ENCODE measurements at places on chromosomes 6 and 20.

GRCh38 chr20:16296931-16297330 lies 276.3 kb downstream of the KIF16B start:
- DNase-seq: no peak
- H3K27ac ChIP-seq: no peak overlapping the region
- H3K27me3 ChIP-seq: no peaks in the 10 kb centered on the region
- H3K4me3 ChIP-seq: no peak overlapping the region

- no peak overlapping the region for H3K4me3 ChIP-seq
- H3K27ac ChIP-seq: no peak overlapping the region
- H3K36me3 ChIP-seq: no peaks in the 10 kb centered on the region
- H3K4me1 ChIP-seq: no peaks in the 10 kb centered on the region
- H3K27me3 ChIP-seq: no peaks in the 10 kb centered on the region
Measured at GRCh38 chr6:51843456-51844056, 243.9 kb downstream of the PKHD1 start.

DNA sequence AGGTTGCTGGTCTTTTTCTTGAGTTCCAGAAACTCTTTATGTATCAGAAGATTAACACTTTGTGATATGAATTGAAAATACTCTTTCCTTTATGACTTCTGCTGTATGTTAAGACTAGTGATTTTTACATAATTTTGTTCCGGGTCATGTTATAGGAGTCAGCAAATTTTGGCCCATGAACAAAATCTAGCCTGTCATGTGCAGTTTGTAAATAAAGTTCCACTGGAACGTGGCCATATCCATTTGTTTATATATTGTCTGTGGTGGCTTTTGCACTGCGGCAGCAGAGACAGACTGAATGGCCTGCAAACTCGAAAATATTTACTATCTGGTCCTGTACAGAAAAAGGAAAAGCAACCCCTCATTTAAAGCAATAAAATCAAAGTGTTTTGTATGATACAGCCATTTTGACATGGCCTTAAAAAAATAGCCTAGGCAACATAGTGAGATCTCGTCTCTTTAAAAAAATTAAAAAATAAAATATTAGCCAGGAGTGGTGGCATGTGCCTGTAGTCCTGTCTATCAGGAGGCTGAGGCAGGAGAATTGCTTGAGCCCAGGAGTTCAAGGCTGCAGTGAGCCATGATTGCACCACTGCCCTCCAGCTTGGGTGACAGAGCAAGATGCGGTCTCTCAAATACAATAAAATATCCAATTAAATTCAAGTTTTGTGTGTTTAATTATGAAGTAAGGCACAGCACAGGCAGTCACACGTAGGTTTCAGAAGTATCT lies 36.9 kb downstream of the SNX9 start:
- no peaks in the 10 kb centered on the region for H3K27me3 ChIP-seq
- no peak overlapping the region for H3K4me3 ChIP-seq
- peaks cover 5% of the 10 kb centered on the region for H3K4me1 ChIP-seq
- no peak overlapping the region for H3K27ac ChIP-seq
- H3K36me3 ChIP-seq: peaks cover 22% of the 10 kb centered on the region

DNA sequence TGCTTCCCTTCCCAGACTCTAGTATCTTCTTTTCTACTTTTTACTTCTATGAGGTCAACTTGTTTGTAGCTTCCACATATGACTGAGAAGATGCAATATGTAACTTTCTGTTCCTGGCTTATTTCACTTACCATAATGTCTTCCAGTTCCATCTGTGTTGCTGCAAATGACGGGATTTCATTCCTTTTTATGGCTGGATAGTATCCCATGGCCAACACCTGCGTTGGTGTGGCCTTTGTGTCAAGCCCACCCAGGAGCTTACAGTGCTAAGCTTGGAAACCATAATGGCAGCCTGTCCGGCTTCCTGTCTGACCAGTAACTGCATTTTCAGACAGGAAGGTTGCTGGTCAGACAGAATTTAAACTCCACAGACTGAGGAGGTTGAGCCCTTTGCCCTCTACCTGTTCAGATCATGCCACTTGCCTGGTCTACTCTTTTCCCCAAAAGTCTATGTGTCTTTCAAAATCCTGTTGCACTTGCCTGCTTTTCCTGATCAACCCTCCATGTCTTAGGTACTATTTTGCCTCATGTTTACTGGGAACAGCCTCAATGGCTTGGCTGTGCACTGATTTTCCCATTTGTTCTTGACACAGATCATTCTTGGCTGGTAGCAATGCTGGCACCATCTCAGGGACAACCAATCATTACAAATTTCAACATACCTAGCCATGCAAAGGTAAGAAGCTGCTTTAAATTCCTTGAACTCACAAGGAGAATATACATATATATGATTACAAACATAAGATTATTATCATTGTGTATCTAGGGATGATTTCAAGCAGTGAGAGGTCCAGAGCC lies 114.3 kb upstream of the PLEKHG1 start:
- DNase-seq: no peak
- no peak overlapping the region for H3K27ac ChIP-seq
- no peaks in the 10 kb centered on the region for H3K36me3 ChIP-seq
- H3K4me1 ChIP-seq: no peaks in the 10 kb centered on the region

GRCh38 chr20:406200-407132 lies 1.6 kb upstream of the RBCK1 start:
- no peak overlapping the region for H3K27ac ChIP-seq
- peaks cover 16% of the 10 kb centered on the region for H3K4me1 ChIP-seq
- H3K4me3 ChIP-seq: peak overlapping the region; percentile 76
- no peak for DNase-seq
- no peaks in the 10 kb centered on the region for H3K27me3 ChIP-seq

- DNase-seq: no peak
- no peaks in the 10 kb centered on the region for H3K4me1 ChIP-seq
- no peaks in the 10 kb centered on the region for H3K27me3 ChIP-seq
- H3K4me3 ChIP-seq: no peak overlapping the region
Measured at GRCh38 chr6:91464201-91464600, 877.3 kb upstream of the MAP3K7 start.

DNA sequence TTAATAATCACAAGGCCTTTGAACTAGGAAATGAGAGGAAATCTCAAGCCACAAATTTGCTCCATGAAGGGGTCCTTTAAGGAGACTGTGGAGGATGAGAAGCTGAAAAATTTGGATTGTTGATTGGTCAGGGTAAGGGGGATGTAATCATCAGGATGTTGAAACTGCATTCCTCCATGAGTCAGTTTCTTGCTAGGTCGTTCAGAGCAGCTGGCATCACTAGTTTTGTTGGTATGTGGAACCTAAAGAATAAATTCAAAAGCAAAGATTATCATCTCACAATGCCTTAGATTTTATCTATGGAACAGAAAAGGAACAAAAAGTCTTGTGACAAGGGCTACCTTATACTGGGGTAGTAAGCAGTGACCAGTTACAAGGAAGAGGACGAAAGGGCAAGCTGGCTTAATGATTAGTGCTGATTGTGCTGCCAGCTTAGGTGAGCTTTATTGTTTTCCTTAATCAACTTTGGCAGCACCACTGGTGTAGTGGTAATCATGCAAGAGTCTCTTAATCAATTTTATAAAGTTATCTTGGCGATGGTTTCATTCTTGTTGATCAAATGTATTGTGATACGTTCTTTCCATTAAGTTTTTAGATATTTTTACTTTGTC lies 36.6 kb downstream of the CRISP2 start:
- H3K4me1 ChIP-seq: no peaks in the 10 kb centered on the region
- H3K27me3 ChIP-seq: no peaks in the 10 kb centered on the region
- peak; percentile 56 for DNase-seq
- no peaks in the 10 kb centered on the region for H3K36me3 ChIP-seq
- no peak overlapping the region for H3K4me3 ChIP-seq

GRCh38 chr6:84764332-84765049 lies at the start of gene TBX18:
TSS of gene TBX18 (minus strand) at chr6:84764598. CDS start at chr6:84764181, 417 bp downstream.
- H3K4me1 ChIP-seq: peaks cover 10% of the 10 kb centered on the region
- peak within 1 kb of the TSS; percentile 69 for H3K4me3 ChIP-seq
- H3K27ac ChIP-seq: peak within 1 kb of the TSS; percentile 91
- peak; percentile 98 for DNase-seq

DNA sequence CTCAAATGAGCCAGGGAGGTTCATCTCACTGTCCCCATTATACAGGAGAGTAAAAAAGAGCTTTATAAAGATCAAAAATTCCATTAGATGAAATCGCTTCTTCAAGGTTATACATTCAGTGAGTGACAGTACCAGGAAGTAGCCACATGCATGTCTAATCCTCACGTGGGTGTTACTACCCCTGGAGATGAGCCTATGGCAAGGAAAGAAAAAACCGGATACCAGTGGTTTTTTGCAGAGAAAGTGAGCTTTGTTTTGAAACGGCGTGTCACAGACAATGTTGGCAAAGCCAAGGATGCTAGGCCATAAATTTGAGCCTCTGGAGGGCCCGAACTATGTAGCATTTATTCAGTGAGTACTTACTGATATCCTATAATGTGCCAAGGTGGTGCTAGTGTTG lies 215.0 kb upstream of the RIN2 start:
- no peak overlapping the region for H3K4me3 ChIP-seq
- no peak overlapping the region for H3K27ac ChIP-seq
- no peaks in the 10 kb centered on the region for H3K4me1 ChIP-seq
- DNase-seq: no peak

DNA sequence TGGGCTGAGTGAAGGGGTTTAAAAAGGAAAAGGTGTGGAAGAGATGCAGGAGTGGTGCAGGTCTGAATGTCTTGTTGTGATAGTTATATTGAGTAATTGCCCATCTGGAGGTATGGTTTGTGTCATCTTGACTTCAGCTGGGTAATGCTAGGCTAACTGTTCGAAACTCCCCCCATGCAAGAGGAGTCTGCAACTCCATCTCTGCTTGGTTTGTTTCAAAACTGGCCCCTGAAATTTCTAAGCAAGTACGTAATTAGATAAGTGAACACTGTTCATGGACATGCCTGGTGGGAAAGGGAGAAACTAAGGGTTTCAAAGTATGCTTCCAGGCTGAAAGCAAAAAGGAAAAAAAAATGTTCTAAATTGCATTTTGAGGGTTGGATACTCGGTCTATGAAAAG lies 17.1 kb downstream of the TTK start:
- no peaks in the 10 kb centered on the region for H3K27me3 ChIP-seq
- no peaks in the 10 kb centered on the region for H3K36me3 ChIP-seq
- H3K4me3 ChIP-seq: no peak overlapping the region
- peaks cover 3% of the 10 kb centered on the region for H3K4me1 ChIP-seq
- DNase-seq: peak; percentile 70

- H3K36me3 ChIP-seq: no peaks in the 10 kb centered on the region
- H3K4me1 ChIP-seq: peaks cover 4% of the 10 kb centered on the region
- peak; percentile 81 for DNase-seq
- no peak overlapping the region for H3K4me3 ChIP-seq
- H3K27me3 ChIP-seq: no peaks in the 10 kb centered on the region
Measured at GRCh38 chr6:139820210-139820609, 445.8 kb upstream of the CITED2 start.

- no peak overlapping the region for H3K27ac ChIP-seq
- no peaks in the 10 kb centered on the region for H3K27me3 ChIP-seq
- no peak for DNase-seq
- no peaks in the 10 kb centered on the region for H3K36me3 ChIP-seq
- H3K4me1 ChIP-seq: no peaks in the 10 kb centered on the region
Measured at GRCh38 chr6:7701212-7701834, 24.6 kb upstream of the BMP6 start.

DNA sequence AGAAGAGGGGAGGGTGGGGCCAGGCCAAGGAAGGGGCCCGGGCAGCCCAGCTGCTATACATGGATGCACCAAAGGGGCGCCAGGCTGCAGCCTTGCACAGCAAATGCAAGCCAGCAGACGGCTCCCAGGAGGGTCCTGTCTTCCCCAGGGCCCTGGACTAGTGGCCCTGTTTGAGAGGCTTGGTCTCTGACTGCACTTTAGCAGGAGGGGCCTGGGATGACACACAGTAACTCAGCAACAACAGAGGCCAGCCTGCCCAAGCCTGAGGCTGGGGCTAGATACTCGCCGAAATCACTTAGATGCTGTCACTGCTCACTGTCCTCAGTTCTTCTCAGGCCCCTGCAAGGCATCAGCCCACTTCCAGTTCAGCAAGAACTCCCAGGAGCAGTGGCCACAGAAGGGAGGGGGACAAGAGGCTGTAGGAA lies 73.5 kb downstream of the TRAM2 start:
- no peak overlapping the region for H3K4me3 ChIP-seq
- peak overlapping the region; percentile 80 for H3K27ac ChIP-seq
- peak; percentile 65 for DNase-seq
- H3K36me3 ChIP-seq: peaks cover 92% of the 10 kb centered on the region
- H3K4me1 ChIP-seq: peaks cover 39% of the 10 kb centered on the region

DNA sequence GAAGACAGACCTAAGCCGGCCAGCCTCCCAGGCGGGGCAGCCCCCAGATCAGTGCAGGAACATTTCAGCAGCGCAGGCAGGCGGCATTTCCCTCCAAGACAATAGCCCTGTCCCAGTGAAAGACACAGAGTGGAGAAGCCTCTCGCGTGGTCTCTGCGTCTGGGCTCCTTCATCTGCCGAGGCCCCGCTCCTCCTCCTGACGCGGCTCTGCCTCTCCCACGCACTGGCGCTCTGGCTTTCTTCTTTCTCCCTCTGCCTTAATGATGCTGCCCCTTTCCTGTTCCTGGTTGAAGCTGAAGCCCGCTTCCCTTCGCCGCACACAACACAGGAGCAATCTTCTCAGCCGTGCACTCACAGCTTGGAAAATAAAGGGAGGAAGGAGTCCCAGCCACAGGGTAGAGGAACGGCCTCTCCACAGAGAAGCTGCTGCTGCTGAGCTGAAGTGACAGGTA lies 347.5 kb downstream of the CDH4 start:
- DNase-seq: no peak
- no peaks in the 10 kb centered on the region for H3K27me3 ChIP-seq
- peaks cover 6% of the 10 kb centered on the region for H3K4me1 ChIP-seq

DNA sequence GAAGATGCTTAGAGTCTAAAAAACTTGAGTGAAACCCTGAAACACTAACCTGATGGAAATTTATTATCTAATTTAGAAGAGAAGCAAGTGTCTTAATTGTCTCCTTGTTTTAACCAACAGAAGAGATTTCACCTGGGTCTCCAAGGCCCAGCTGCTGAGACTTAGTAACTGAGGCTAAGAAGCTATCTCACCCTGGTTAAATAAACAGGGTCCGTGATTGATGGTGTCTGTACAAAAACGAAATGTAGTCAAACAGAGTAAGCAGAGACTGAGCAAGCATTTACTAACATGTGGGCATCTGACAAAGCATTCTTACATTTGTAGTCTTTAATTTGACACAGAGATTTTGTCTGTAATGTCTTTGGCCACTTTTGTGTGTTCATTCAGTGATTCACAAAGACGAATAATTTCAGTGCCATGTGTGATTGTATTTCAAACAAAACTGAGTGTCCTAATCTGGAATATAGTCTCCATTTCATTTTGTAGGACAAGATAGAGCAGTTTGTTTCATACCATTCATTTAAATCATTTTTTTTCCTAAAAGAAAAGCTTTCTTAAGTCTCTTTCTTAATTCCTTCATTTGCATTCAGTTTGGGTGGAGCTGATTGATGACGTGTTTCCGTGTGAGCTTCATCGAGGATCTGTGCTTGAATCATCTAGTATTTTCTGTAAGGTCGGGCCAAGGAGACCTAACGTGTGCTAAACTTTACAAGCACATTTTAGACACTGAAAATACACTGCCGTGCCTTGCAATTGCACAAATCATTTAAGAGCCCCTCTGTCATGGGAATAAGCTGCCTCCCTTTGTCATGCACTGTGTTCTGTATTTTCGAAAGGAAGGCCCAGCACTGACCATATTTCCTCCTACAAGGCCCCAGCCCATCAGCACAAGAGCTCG lies 170.6 kb upstream of the QKI start:
- H3K27ac ChIP-seq: no peak overlapping the region
- no peak for DNase-seq
- H3K36me3 ChIP-seq: no peaks in the 10 kb centered on the region
- no peak overlapping the region for H3K4me3 ChIP-seq
- no peaks in the 10 kb centered on the region for H3K4me1 ChIP-seq

All from mesenchymal stem cell (in vitro differentiated cells and primary cell).